ENCODE measurements at places on chromosomes 12 and 14.

GRCh38 chr14:29687866-29688265 lies 239.8 kb downstream of the PRKD1 start:
- no peak for DNase-seq

DNA sequence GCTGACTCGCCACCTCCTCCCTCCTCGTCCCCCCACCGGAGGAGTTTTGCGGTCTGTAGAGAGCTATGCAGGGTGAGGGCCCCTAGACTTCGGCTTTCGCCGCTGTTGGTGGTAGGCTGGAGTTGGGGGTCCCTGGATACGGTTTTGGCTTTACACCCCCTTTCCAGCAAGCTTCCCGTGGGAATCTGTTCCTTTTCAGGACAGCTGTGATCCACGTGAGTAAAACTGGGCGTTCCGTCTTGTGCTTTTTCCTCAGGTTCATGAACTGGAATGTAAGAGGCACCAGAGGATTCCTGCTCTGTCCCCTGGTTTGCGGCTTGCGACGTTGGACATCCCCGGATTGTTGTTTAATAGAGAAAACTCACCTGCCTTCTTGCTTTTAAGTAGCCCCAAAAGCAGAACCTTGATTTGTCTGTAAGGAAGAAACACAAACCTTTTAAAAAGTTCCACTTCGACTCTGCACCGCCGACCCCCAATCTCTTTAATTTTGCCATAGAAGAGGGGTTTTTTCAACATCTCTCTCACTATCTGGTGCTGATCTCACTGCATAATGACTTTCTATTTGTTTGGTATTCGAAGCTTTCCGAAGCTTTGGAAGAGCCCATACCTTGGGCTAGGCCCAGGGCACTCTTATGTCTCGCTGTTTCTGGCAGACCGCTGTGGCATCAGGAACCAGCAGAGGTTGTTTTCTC lies 490 bp downstream of the PRORP start:
- DNase-seq: no peak

- no peak for DNase-seq
Measured at GRCh38 chr12:69575346-69575745, 9.9 kb upstream of the CCT2 start.

GRCh38 chr12:95497031-95497430 lies 23.1 kb downstream of the METAP2 start:
- DNase-seq: no peak

- no peak for DNase-seq
Measured at GRCh38 chr14:96764012-96764411, 33.2 kb upstream of the VRK1 start.

DNA sequence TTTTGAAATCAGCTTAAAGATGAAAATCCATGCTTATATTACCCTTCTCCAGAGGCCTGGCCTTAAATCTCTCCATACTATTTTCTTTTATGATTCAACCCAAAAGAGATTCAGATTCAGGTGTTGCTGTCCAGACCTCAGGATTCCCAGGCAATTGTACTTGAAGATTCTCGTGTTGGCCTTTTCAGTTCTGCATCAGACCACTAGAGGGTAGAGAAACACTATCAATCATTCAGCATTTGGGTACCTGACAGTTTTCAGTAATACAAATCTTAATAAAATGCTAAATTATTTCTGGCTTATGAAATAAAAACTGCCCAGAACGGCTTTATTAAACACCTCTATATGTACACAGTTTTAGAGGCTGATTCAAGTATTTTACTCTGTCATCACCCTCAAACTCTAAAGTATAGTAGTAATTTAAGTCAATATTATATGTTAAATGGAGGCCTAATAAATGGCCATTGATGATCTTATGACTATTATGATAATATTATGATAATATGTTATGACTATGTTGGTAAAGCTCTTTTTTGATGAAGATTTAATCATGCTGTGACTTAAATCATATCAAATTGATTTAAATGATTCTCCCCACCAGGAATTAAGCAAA lies 301.1 kb downstream of the DUSP6 start:
- peak; percentile 62 for DNase-seq

- no peak for DNase-seq
Measured at GRCh38 chr12:2963760-2964292, 4.6 kb downstream of the TEAD4 start.

Data from NCI-H774 (cell line).